ENCODE measurements at places on chromosomes 5 and 9.
A peak's percentile ranks its signal among the peaks of the same experiment; 100 is the strongest.

DNA sequence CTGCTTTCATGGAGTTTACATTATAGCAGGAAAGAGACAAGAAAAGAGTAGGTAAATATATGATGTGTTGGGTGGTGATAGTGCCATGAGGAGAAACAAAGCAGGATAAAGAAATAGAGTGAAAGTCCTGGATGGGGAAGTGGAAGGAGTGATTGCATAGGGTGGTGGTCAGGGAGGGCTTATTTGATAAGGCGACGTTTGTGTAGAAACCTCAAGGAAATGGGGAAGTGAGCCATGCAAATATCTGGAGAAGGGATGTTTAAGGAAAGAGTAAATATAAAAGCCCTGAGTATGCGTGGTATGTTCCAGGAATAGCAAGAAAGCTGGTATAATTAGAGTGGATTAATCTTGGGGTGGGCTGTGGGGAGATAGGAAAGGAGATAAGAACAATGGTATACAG lies 134.7 kb upstream of the SV2C start:
- no peak for DNase-seq

DNA sequence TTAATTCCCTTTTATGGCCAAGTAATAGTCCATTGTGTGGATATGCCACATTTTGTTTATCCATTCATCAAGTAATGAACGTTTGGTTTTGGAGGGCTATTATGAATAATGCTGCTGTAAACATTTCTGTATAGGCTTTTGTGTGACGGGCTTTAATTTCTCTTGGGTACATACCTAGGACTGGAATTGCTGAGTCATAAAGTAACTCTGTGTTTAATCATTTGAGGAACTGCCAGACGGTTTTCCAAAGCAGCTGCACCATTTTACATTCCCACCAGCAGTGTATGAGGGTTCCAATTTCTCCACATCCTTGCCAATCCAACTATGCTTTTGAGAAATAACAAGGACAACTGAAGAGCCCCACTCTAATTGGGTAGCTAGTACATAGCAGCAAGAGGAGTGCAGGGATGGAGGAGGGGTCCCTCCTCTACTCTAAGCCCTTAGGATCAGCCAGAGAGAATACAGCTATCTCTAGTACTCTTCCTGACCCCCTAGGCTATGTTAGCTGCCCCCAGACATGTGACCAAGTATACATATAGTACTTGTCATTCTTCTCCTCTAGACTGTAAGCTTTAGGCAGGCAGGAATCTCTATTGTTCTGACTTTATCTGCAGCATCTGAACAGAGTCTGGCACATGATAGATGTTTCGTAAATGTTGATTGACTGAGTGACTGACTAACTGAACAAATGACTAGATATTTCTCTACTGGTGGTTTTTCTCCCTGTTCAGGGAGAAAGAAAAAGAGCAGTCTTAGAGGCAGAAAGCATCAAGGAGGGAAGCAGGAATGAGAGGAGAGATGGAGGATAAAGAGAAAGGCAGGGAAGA lies 22.1 kb upstream of the MATR3 start:
- peak; percentile 71 for DNase-seq

DNA sequence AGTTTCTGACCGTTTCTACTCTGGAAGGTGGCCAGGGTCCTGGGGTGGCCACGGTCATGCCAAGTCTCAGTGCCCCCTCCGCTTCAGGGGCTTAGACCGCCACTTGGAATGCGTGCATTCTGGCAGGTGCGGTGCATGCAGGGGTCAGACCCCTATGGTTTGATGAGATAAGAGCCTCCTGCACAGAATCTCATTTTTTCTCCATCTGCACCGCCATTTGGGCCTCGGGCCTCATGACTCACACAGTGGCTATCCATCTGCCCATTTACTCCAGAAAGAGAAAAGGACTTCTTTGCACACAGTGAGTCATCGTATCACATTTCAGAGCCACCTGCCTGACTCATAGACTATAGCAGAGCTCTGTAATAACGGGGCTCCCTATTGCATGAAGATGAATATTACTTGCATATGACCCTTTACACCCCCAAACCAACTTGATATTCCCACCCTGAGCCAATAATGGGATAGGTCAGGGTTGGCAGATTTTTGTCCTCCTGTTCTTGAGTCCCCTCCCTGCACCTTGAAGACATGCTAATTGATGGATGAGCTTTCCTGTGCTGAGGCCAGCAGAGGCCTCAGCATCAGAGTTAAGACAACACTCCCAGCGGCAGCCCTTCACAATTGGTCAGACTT lies 157.4 kb downstream of the NR3C1 start:
- DNase-seq = peak; percentile 97

- DNase-seq = peak; percentile 89
Observed at GRCh38 chr5:141747152-141748141, 65.4 kb upstream of the ARAP3 start.

DNA sequence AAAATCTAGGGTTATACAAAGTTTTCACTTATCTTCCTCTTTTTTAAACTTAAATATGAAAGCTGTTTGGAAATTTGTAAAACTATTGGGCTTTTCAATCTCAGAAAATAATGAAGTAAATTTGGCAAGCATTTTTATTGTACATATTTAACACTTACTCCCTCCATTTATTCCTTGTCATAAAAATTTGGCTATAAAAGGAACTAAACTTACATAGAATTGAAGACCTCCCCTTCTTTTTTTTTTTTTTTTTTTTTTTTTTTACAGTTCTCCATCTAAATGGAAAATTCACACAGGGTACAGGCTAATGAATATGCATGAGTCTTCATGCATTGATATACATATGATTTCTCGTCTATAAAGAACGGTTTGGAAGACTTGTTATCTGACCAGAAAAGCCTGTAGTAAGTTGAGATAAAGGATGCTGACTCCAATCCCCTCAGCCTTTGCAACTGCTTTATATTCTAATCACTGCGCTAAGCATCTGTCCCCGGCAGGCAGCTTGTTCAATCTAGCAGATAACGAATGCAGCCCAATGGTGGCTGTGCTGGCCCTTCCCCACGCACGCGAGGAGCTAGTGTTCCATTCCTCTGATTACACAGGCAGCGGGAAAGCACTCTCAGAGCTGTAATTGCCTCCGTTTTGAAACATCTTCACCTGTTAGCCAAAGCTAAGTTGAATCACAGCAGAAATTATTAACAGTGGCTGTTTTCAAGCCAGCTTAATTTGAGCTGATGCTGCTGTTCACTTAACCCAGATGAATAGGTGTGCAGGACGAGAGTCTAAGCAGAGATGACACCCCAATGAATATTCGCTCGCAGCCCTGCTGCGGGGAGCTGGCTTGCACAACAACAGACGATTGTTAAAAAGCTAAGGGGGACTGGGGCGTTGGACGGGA lies 453.8 kb upstream of the ZNF608 start:
- peak; percentile 55 for DNase-seq

DNA sequence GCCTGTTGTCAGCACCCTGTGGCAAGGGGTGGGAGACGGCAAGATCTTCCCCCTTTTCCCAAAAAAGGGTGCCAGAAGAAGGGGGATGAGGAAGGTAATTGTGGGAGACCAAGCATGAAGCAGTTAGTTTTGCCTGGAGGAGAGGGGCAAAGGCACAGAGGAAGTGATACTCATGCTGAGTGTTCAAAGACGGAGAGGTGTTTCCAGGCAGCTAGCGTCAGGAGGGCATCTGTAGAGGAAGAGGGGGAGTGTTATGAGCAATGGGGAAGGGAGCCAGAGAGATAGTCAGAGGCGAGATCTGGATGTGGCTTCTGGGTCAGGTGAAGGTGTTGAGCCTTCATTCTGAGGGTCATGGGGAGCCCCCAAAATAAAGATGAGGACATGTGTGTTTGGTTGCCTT lies 26.9 kb upstream of the ADAM19 start:
- DNase-seq = no peak

DNA sequence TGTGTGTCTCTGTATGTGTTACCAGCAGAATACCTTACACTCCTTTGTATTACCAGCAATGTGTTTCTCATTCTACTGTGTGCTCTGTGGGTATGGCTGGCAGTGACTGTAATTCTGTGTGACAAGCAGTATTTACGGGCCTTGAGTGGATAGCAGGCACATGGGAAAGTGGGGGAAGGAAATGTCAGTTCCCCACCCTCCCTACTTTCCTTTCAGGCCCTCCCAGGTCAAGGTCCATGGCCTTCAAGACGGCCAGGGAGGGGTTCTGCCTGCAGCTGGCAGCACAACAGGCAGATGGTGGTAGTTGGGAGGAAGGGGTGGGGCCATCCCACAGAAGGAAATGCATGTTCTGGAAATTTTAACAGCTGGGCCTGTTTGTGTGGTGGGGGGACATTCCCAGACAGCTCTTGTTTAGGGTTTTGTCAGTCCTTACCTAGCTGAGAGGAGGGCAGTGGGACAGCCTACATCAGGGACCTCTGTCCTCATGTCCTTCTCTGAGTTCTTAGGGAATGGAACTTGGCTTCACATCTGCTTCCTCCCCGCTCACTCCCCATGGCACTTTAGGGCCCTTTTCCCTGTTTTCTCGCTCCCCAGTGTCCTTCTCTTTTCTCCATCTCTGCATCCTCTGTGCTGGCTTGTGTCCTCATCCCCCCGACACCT lies 14.6 kb upstream of the TNIP1 start:
- no peak for DNase-seq

GRCh38 chr5:40399349-40399748 lies 280.4 kb upstream of the PTGER4 start:
- DNase-seq = no peak

DNA sequence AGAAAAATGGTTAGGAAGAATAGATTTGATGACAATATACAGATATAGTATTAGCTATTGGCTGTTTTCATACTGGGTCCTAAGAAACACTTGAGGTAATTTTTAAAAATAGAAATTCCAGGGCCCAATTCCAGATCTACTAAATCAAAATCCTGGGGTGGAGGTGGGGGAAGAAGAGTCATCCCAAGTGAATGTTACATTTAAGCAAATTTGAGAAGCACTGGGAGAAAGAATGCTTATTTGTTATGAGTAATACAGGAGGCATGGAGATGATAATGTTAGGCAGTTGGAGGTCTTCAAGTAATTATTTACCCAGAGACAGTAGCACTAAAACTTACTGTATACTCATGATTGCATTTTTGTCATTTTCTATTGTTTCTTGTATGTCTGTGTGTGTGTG lies 93.0 kb upstream of the DAB2 start:
- DNase-seq = no peak

- no peak for DNase-seq
Observed at GRCh38 chr9:77871483-77871882, 160.1 kb downstream of the GNAQ start.

DNA sequence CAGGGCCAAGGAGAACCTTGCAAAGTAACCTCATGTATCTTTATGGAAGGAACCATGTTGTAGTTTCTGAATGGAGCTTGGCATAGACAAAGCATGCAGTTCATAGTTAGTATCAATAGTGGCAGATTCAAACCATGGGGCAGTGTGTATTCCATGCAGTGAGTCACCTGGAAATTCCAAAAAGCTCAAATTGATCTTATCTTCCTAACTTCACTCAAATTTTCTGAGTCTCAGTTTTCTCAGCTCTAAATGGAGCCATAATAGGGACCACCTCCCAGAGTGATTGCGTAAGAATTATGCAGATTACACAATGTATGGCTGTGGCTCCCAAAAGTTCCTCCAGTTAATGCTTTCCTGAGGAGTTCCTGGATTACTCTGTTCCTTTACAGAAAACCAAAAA lies 549.9 kb upstream of the KLF4 start:
- no peak for DNase-seq

DNA sequence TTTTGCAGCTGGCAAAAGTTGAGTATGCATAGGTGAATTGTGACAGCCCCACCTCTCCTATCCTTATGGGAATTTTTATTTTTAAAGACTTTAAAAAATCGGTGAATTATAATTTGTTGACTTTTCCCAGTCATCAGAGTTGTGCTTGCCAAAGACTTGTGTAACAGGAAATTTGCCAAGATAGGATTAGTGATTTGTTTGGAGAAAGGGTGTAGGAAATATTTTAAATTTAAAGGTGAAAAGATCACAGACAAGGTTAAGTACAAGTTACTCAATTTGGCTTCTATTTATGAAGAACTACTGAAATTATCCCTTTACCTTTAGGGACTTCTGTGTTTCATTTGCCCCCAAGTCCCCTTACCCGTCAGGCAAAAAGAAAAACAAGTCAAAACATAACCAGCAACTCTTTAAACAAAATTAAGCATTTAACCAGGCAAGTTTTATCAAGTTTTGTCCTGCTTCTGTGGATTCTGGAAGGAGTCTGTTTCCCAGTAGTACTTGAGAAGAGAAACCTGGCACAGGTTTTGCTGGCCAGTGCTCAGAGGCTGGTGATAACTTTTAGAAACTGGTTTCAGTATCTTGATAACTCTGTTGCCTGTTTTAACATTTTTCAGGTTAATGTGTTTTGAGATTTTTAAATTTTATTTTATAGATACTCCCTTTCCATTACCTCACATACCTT lies 285.4 kb downstream of the MAST4 start:
- DNase-seq = no peak

- DNase-seq = no peak
Observed at GRCh38 chr5:87120518-87121303, 147.0 kb upstream of the RASA1 start.

DNA sequence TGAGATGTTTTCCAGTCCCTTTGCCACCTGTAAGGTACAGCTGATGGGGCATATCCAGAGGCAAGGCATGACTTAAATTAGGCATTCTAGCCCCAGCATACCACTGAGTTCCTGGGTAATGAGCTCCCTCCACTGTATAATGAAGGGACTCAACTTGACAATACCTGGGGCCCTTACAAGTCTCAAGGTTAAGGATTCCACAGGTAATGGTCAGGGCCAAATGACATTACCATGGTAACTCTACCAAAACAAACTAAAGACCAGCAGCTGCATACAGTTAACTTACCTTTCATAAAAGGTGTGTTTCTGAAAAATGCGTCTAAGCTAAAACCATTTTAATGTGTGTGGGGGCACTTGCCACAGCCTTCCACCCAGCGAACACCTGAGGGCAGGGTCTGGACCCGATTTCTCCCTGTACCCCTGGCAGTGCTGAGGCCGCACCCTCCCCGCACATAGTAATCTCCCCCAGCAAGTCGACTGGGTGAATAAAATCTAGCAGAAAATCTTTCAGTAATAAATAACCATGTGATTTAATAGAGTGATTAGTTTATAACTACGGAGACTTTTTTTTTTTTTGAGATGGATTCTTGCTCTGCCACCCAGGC lies 24.2 kb downstream of the CCDC69 start:
- no peak for DNase-seq

- no peak for DNase-seq
Observed at GRCh38 chr9:16725066-16725465, 145.4 kb downstream of the BNC2 start.

- DNase-seq = no peak
Observed at GRCh38 chr9:84271921-84272556, 68.5 kb downstream of the SLC28A3 start.

GRCh38 chr5:175894793-175895192 lies 23.4 kb downstream of the CPLX2 start:
- DNase-seq = no peak

- DNase-seq = no peak
Observed at GRCh38 chr5:143361438-143361837, 42.0 kb downstream of the NR3C1 start.

DNA sequence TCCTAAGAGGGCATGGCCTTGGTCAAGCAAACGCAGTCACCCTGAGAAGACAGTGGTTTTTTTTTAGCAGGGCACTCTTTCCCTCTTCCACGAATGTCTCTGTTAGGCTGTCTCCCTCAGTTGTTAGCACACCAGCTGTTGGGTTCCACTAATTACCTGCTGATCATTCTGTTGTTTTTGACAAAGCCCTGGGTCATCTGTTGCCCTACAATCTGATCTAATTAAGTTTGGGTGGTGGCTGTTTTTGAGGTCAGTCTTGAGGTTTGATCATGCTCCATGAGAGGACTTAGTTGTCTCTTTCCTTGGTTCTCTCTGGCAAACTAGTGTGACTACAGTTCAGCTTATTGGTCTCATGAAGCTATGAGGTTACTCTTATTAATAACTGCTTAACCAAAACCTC lies 5.0 kb upstream of the PTPDC1 start:
- DNase-seq = no peak
